ENCODE measurements at places on chromosomes 12 and 14.

DNA sequence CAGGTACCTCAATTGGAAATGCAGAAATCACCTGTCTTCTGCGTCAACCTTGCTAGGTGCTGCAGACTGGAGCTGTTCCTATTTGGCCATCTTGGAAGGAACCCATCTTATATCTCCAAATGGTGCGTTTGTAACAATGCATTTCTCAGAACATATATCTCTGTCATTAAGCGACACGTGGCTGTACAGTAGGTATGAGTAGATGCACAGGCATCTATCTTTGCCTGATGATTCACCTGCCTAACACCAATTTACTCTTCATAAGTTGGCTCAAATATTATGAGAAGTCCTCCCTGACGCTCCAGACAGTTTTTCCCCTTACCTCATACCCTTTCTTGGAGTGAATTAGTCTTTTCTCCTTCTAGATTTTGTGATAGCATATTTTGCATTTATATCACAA is 44.2 kb downstream of the GPR137C start:
- DNase-seq: no peak

GRCh38 chr12:91239481-91239880 is 56.9 kb upstream of the DCN start:
- DNase-seq: no peak

- DNase-seq: peak; percentile 44
Observed at GRCh38 chr12:94207849-94208621, 59.7 kb downstream of the PLXNC1 start.

- DNase-seq: no peak
Observed at GRCh38 chr14:65296402-65296801, 116.1 kb upstream of the FUT8 start.

DNA sequence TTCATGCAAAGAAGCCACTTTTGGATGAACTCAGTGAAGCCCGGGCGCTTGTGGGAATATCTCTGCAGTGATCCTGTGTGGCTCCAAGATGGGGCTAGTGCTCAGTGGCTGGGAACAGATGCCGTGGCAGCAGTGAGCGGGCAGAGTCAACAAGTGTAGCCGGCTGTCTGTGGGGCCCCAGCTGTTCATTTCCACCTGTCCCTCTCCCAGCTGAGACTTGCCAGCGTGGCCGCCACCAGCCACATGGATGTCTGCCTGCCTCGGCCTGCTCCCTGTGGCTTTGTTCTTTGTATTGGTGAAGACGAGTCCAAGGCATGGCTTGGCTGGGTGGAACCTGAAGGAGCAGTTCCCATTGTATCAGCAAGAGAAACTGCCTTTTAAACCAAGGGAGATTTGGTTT is 77.3 kb downstream of the NOS1 start:
- DNase-seq: no peak

GRCh38 chr12:108119126-108119973 is 9.7 kb upstream of the WSCD2 start:
- DNase-seq: no peak
